ENCODE measurements at places on chromosomes 16 and 17. TPM values are rescaled to one million over a fixed set of nuclear protein-coding genes. Genes with fewer than 3 reads are reported as not detected.

The SRR gene
- total RNA-seq: 14.5 TPM

The KRTAP3-2 gene
- total RNA-seq: not detected

The SAMD14 gene
- 2.1 TPM for total RNA-seq

The IL34 gene
- 4.0 TPM for total RNA-seq

The MYH8 gene
- not detected for total RNA-seq

The FBXW10B gene
- total RNA-seq: 0.16 TPM

The NPIPA5 gene
- 8.6 TPM for total RNA-seq

The TBC1D3I gene
- total RNA-seq: not detected

The SETD6 gene
- 10.7 TPM for total RNA-seq

The CA5A gene
- not detected for total RNA-seq

The RAB11FIP4 gene
- total RNA-seq: 3.1 TPM

GRCh38 chr17:63345611-63346010 is 100.5 kb downstream of the CYB561 start:
- DNase-seq: no peak

DNA sequence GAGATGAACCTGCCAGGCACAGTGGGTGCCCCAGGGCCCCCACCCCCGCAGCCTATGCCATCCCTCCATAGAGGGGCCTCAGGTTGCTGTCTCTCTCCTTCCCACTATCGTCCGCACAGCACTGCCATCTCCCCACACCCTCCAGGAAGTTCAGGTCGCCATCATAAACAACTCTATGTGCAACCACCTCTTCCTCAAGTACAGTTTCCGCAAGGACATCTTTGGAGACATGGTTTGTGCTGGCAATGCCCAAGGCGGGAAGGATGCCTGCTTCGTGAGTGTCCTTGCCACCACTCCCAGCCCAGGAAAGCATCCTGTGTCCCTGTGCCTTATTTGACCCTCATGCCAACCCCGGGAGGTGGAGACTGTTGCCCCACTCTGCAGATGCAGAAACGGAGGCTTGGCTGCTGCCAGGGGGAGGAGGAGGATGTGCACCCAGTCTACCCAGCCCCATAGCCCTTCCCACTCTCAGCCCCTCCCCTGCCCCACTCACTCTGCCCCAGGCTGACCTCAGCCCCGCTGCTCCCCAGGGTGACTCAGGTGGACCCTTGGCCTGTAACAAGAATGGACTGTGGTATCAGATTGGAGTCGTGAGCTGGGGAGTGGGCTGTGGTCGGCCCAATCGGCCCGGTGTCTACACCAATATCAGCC is 3.9 kb downstream of the PRSS21 start:
- DNase-seq: no peak

- peak; percentile 61 for DNase-seq
Measured at GRCh38 chr16:19389246-19389645, 28.4 kb upstream of the TMC5 start.

DNA sequence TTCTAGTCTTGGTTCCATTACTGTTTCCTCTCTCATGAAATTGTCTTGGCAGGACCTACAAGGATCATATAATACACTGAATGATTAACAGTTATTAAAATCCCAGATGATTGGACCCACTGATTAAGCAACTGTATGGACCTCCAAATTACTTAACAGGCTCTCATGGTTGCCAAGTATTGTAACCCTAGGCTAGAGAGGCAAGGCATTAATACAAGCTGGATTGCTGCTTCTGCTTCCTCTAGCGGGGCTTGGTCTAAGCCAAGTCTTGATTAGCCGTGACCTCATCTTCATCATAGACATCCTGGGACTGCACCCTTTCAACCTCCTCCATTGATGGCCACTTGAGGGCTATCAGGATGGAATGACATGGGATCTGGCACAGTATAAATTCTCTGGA is 46.9 kb downstream of the SYCE1L start:
- DNase-seq: no peak

DNA sequence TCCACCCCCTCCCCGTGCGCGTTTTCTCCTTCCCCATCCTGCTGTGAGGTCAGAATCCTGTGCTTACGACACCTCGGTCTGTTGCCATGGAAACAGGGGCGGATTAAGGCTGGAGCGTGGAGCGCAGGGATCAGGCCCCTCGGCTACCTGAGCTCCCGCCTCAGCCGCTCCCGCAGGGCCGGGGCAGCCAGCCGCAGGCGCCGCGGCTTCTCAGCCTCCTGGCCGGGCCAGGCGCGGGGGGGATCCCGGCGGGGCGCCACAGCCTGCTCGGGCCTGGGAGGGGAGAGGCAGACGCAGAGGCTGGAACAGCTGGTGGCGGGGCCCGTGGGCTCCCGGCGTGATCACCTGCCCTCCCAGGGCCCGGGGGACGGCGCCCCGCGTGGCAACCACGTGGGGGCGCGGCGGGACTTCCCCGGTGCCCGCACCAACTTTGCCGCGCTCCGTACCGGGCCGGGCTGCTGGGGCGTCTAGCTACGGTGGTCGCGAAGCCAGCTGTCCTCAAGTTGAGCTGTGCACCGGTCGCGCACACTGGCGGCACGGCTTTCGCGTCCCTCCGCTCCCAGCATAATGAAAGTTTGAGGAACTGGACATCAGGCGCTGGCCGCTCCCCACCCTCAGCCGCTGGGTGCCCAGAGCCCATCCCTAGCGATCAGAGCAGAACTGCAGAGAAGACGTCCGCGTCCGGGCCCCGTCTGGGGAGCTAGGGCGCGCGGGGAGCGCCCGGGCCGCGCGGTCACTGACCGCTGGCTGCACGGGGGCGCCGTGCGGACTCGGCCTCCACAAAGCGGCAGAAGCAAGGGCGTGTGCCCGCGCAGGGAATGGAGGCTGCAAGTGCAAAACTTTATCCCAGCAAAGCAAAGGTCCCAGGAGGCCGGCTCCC is 1.2 kb downstream of the RTN4RL1 start:
- DNase-seq: peak; percentile 75

DNA sequence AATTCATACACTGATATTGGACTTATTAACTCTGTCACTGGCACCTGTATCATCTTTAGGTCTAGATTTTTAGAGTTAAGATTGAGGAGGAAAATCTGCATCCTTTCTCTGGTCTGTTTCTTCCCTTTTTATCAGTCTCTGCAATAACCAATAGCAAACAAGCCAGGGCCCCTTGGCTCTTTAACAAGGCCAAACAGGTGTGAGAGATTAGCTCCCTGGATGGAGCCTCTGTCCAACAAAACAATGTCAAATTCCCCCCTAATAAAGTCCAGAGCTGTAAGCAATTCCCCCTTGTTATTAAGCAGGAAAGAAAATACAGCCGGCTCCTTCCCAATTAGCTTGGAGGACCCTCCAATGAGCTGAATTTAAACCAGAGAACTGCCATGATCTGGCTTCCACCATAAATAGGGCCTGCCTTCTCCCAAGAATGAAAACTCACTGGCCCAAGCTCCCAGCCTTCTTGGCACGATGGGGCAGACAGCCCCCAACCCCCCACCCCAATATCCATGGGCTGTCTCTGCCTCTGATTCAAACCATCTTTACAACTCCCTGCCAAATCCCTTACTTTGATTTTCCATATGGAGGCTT is 56.1 kb upstream of the SOX9 start:
- DNase-seq: no peak

- peak; percentile 67 for DNase-seq
Measured at GRCh38 chr17:6666077-6666521, 14.5 kb downstream of the C17orf100 start.

- DNase-seq: no peak
Measured at GRCh38 chr17:70184770-70185169, 15.4 kb downstream of the KCNJ2 start.

DNA sequence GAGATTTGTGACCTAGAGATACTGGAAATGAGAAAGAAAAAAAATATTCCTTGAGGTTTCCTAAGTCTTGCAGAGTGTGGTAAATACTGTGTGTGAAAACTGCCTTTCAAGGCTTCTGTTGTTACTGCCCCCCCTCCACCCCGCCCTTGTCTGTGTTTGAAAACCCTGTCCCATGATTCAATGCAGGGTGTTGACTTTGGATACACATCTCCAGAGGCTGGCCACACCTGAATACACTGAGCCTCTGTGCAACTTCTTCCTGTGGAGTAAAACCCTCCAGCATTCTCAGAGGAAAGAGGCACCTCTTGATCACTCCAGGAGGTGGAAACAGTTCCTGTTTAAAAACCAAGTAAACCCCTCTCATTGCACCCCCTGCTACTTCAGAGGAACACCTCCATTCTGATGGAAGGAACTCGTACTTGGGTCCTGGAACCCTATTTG is 123.0 kb upstream of the CACNG5 start:
- no peak for DNase-seq

- peak; percentile 91 for DNase-seq
Measured at GRCh38 chr16:84832488-84833143, 12.8 kb downstream of the CRISPLD2 start.

- DNase-seq: no peak
Measured at GRCh38 chr16:64364894-64365293, 757.0 kb downstream of the CDH11 start.

DNA sequence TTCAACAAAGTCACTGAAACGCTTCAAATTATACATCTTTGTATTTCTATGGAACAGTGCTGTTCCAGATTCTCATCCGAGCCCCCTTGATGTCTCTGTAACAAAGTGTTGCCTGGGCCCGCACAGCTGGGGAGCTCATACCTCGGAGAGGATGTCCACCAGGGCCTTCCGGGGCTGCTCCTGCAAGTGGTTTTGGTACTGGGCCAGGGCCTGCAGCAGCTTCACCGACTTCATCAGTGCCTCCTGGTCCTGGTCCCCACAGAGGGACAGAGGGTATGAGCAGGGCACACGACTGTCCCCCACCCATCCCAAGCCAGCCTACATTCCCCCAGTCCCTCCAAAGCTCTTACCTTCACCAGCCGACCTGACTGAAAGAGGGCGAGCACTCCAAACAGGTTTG is 1.5 kb downstream of the MYBBP1A start:
- no peak for DNase-seq

DNA sequence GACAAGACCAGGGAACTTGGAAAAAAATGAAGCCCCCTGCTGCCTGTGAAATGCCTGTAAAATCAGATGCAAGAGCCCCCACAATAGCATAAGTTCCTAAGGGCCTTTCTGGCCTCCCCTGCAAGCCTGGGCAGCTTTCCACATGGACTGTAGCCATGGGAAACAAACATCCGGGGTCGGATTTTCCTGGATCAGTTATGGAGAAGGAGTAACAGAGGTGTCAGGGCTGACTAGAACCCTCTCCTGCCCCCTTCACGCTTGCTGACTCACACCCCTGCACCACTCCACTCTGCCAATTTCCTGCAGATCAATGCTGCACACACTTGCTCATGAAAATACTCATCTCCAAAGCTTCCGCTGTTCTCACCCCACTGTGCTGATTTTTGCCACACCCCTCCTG is 258.6 kb downstream of the CBLN1 start:
- DNase-seq: no peak

DNA sequence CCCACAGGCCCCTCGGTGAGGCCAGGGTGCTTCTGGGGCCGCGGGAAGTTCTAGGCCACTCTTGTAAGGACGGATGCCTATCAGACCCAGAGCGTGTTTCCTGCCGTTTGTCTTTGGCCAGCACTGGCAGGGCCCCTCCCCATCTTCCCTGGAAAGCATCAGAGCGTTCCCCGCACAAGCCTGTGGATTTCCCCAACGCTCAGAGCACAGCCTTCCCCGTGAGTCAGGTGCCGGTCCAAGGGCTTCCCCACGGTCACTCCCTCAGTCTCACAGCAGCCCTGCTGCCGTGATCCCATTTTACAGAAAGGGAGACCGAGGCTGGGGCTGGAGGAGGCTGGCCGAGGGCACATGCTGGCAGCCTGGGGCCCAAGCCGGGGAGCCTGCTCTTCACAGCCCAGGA is 33.7 kb downstream of the CRISPLD2 start:
- no peak for DNase-seq

- DNase-seq: no peak
Measured at GRCh38 chr17:46790216-46790615, 28.3 kb downstream of the WNT3 start.

DNA sequence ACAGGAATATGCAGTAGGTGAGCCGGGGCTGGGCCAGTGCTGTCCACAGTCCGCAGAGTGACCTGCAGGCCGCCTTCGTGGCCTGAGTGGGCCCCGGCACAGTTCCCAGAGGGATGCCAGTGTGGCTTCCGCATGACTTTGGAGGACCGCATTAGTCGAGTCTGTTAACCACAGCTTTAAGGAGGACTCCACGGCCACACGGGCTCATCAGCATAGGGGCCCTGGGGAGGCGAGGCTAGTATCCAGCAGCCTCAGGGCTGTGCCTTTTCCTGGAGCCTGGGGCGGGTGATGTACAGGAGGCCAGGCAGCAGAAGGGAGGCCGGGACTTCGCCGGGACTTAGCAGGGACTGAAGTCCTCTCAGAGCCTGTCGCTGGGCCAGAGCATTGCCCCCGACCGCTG is 13.2 kb downstream of the TSC2 start:
- DNase-seq: no peak

DNA sequence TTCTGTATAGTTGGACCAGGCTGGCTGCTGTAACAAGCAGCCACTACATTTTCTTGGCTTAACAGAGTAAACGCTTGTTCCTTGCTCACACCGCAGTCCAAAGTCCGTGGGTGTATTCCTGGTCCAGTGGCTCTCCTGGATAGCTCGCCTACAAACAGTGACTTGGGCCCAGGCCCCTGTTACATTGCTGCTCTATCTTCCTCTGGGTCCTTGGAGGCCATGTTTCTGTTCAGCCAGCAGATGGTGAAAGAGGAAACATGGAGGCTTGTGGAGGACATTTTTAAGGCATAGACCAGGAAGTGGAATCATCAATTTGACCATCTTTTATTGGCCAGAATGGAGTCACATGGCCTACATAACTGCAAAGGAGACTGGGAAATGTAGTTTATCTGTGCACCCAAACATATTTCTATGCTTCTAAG is 55.1 kb downstream of the ATP2C2 start:
- DNase-seq: no peak

DNA sequence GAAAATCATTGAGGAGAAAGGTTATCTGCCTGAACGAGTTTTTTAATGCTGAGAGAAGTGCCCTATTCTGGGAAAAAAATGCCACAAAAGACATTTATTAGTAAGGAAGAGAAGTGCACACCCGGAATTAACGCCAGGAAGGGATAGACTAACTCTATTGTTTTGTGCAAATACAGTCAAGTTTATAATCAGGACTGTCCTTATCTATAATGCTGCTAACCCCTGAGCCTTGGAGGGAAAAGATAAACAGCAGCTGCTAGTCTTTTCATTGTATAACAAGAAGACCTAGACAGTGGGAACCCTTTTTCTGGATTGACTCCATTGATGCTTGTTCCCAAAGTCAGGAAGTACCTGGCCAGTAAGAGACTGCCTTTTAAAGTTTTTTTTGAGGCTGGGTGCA is 26.5 kb downstream of the BCAS3 start:
- no peak for DNase-seq

GRCh38 chr16:67963662-67964321 is 4.6 kb downstream of the SLC12A4 start:
- DNase-seq: peak; percentile 65

DNA sequence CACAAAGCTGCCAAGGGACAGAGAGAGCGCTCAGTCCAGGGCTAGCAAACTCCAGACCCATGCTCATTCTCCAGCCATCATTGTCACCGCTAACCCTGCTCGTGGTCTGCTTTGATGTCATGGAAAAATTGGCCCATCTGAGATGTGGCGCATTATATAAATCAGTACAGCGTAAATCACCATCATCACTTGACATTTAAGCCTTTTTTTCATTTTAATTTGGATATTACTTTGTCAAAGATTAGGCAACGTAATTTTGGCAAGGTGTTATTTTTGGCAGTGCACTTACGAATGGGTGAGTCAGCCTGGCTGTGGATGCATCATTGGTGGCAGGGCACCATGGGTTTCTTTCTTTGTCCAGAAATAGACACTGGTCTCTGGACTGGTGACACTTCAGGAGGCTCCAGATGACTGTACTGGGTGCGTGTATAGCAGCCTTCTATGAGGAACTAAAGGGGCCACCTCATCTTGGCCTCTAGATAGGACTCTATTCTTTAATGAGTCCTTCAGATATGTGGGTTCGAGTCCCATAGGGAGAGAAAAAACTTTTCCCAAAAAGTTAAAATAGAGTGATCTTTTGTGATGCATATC is 166.3 kb downstream of the MSI2 start:
- no peak for DNase-seq
